ENCODE measurements at places on chromosomes 5 and 9.

DNA sequence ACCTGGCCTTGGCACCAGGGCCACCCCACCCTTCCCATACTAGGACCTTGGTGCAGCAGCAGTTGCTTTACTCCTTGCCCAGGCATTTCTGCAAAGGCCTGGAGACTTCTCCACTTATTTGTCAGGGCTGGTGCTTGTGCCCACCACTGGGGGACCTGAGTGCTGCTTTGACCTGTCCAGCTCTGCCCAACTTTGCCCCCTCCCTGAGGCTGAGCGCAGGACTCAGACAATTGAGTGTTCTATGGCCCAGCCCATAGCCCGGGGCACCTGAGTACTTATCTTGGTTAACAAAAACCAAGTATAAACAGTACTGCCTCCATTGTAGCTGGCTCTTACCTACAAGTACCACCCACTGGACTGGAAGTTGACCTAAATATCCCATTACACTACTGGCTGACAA lies 406.1 kb upstream of the CHD1 start:
- H3K36me3 ChIP-seq = no peaks in the 10 kb centered on the region
- H3K27me3 ChIP-seq = no peaks in the 10 kb centered on the region
- DNase-seq = no peak
- no peak overlapping the region for H3K27ac ChIP-seq
- H3K4me3 ChIP-seq = no peak overlapping the region

GRCh38 chr5:134125039-134126015 lies 10.8 kb downstream of the TCF7 start:
- DNase-seq = peak; percentile 91
- H3K4me1 ChIP-seq = peaks cover 29% of the 10 kb centered on the region
- H3K27ac ChIP-seq = peak overlapping the region; percentile 100
- no peaks in the 10 kb centered on the region for H3K36me3 ChIP-seq

DNA sequence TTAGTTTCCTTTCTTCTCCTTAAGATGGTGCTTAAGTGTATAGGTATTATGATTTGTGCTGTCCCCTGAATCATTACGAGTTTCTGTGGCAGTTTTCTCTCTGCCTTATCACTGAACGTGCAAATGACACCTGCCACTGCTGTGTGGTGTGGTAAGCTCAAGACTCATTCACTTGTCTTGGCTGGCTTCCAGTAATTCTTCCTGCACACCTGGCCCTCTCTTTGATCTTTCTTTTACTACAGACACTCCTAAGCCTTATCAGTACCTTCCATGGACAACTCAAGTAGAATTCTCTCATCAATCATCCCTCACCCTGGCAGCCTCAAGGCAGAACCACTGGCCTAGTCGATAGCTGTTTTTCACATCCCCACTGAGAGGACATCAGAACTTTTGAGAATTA lies 82.6 kb upstream of the ADAMTS19 start:
- H3K4me1 ChIP-seq = no peaks in the 10 kb centered on the region
- H3K36me3 ChIP-seq = no peaks in the 10 kb centered on the region
- H3K27ac ChIP-seq = no peak overlapping the region
- peaks cover 7% of the 10 kb centered on the region for H3K27me3 ChIP-seq

DNA sequence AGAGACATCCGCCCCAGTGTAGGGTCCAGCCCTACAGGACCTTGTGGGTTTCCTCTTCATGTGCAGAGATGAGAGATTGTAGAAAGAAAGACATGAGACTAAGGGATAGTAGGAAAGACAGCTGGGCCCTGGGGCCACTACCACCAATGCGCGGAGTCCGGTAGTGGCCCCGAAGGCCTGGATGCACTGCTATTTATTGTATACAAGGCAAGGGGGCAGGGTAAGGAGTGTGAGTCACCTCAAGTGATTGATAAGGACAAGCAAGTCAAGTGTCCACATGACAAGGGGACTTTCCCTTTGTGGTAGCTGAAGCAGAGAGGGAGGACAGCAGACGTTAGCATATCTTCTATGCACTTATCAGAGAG lies 6.2 kb upstream of the TMEM141 start:
- H3K4me1 ChIP-seq = peaks cover 4% of the 10 kb centered on the region
- DNase-seq = no peak
- no peaks in the 10 kb centered on the region for H3K36me3 ChIP-seq
- H3K27me3 ChIP-seq = no peaks in the 10 kb centered on the region
- no peak overlapping the region for H3K27ac ChIP-seq
- no peak overlapping the region for H3K4me3 ChIP-seq

GRCh38 chr5:87390075-87390474 lies 22.7 kb downstream of the CCNH start:
- H3K27ac ChIP-seq = no peak overlapping the region
- H3K36me3 ChIP-seq = peaks cover 90% of the 10 kb centered on the region
- no peaks in the 10 kb centered on the region for H3K27me3 ChIP-seq
- peaks cover 46% of the 10 kb centered on the region for H3K4me1 ChIP-seq

DNA sequence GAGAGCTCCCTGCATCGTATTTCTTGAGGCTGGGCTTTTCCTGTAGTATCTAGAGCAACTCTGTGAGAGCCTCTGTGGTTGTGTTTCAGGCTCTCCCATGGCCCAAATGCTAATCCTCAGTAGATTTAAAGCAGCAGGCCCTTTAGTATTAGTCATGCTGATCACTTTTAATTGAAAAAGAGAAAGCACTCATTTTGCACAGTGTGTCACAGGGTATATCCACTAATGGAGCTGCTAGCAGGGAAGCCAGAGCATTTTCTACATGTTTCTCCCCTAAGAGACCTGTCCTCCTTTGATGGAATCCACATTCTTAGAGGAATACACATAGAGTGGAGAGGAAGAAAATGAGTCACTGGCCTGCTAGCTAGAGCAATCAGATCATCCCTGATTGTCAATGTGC lies 348.5 kb downstream of the TMEM232 start:
- no peaks in the 10 kb centered on the region for H3K27me3 ChIP-seq
- no peak overlapping the region for H3K27ac ChIP-seq
- no peaks in the 10 kb centered on the region for H3K36me3 ChIP-seq
- no peaks in the 10 kb centered on the region for H3K4me1 ChIP-seq
- DNase-seq = peak; percentile 19

GRCh38 chr5:131541762-131542161 lies 93.3 kb downstream of the RAPGEF6 start:
- no peak overlapping the region for H3K27ac ChIP-seq
- H3K4me3 ChIP-seq = no peak overlapping the region
- H3K36me3 ChIP-seq = no peaks in the 10 kb centered on the region

GRCh38 chr9:13705918-13706317 lies 426.4 kb upstream of the MPDZ start:
- H3K27ac ChIP-seq = peak overlapping the region; percentile 99
- no peak for DNase-seq
- H3K4me3 ChIP-seq = no peak overlapping the region
- H3K36me3 ChIP-seq = no peaks in the 10 kb centered on the region

- no peak overlapping the region for H3K27ac ChIP-seq
- H3K4me1 ChIP-seq = no peaks in the 10 kb centered on the region
- H3K4me3 ChIP-seq = no peak overlapping the region
Observed at GRCh38 chr5:66222455-66222854, 78.4 kb downstream of the SREK1 start.

GRCh38 chr5:43649256-43649655 lies 46.3 kb downstream of the NNT start:
- H3K4me3 ChIP-seq = no peak overlapping the region
- H3K27ac ChIP-seq = no peak overlapping the region
- 0 out of 2 replicates have a peak, but pooled peaks cover 2% of the 10 kb centered on the region for H3K36me3 ChIP-seq
- H3K27me3 ChIP-seq = no peaks in the 10 kb centered on the region
- H3K4me1 ChIP-seq = no peaks in the 10 kb centered on the region
- DNase-seq = no peak

GRCh38 chr5:66814146-66814991 lies 218.2 kb downstream of the MAST4 start:
- no peak overlapping the region for H3K27ac ChIP-seq
- no peaks in the 10 kb centered on the region for H3K36me3 ChIP-seq
- H3K27me3 ChIP-seq = no peaks in the 10 kb centered on the region
- no peak overlapping the region for H3K4me3 ChIP-seq

- H3K27me3 ChIP-seq = no peaks in the 10 kb centered on the region
- no peak overlapping the region for H3K4me3 ChIP-seq
- no peaks in the 10 kb centered on the region for H3K4me1 ChIP-seq
- peaks cover 6% of the 10 kb centered on the region for H3K36me3 ChIP-seq
- no peak overlapping the region for H3K27ac ChIP-seq
Observed at GRCh38 chr5:80662108-80662507, 7.3 kb upstream of the DHFR start.

GRCh38 chr5:150376799-150377771 lies 19.6 kb downstream of the TCOF1 start:
- no peak overlapping the region for H3K4me3 ChIP-seq
- peaks cover 93% of the 10 kb centered on the region for H3K36me3 ChIP-seq
- no peaks in the 10 kb centered on the region for H3K4me1 ChIP-seq
- no peaks in the 10 kb centered on the region for H3K27me3 ChIP-seq

GRCh38 chr5:139383993-139384590 lies 995 bp upstream of the SLC23A1 start:
- no peak for DNase-seq
- no peak overlapping the region for H3K4me3 ChIP-seq
- no peaks in the 10 kb centered on the region for H3K36me3 ChIP-seq
- H3K4me1 ChIP-seq = peaks cover 4% of the 10 kb centered on the region
- H3K27me3 ChIP-seq = no peaks in the 10 kb centered on the region

DNA sequence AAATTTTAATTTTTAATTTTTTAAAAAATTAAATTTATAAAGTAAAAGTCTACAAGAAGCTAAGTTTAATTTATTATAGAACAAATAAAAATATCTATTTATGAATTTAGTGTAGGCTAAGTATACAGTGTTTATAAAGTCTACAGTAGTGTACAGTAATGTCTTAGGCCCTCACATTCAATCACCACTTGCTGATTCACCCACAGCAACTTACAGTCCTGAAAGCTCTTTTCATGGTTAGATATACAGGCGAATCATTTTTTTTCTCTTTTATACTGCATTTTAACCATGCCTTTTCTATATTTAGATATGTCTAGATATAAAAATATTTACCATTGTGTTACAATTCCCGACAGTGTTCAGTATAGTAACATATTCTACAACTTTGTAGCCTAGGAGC lies 55.9 kb downstream of the PCSK1 start:
- no peaks in the 10 kb centered on the region for H3K4me1 ChIP-seq
- H3K36me3 ChIP-seq = no peaks in the 10 kb centered on the region
- no peak for DNase-seq

- no peaks in the 10 kb centered on the region for H3K36me3 ChIP-seq
- DNase-seq = no peak
- no peak overlapping the region for H3K4me3 ChIP-seq
- H3K27me3 ChIP-seq = no peaks in the 10 kb centered on the region
- H3K27ac ChIP-seq = no peak overlapping the region
Observed at GRCh38 chr5:1540831-1541701, 17.3 kb upstream of the LPCAT1 start.

DNA sequence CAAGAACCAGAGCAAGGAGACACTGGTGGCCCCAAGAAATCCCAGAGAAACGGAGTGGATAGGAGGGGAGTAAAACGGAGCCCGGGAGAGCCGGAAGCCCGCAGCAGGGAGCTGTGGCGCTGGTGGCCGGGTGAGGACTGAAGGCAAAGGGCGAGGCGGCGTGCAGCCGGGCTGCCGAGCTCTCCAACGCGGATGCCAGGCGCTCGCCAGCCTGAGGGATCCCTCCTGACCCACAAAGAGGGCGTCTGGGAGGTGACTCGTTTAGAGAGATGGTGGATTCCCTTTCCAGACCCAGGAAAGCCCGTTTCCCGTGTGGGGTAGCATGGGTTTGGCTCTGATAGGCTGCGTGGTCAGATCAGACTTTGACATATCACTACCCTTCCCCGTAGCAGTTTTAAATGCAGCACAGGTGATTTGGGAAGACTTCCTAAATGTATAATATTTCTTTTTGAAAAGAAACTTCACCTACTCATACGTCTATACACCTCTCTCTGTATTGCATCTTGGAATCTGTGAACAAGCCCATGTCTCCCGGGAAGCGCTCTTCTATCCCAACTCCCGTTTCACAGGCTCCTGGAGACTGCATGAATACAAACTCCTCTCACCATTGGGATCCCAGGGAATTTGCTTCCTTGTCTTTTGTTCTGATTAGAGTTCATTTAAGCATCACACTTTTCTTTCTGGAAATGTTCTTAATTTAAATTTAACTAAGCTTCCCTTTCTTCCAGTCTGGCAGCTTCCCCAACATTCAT lies 158.1 kb downstream of the C9orf152 start:
- H3K27ac ChIP-seq = peak overlapping the region; percentile 65
- no peaks in the 10 kb centered on the region for H3K27me3 ChIP-seq
- H3K4me1 ChIP-seq = peaks cover 14% of the 10 kb centered on the region
- H3K4me3 ChIP-seq = peak overlapping the region; percentile 99

DNA sequence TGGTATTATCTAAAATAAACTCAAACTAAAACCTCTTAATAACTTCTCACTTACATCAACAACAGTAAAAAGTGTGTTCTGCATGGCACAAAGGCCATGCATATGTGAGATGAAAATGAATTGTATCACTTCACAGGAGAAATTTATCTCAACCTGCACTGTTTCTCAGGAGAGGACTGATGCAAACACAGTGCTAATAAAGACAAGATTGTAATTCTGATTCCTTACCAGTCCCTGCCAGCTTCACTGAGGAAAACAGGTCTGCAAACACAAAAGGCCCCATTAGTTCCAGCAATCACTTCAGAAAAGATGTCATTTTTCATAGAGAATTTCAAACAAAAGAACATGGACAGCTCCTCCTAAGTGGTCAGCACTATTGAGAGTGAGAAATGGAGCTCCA lies 117.3 kb upstream of the PDE4D start:
- no peaks in the 10 kb centered on the region for H3K27me3 ChIP-seq
- no peaks in the 10 kb centered on the region for H3K36me3 ChIP-seq
- DNase-seq = no peak
- no peaks in the 10 kb centered on the region for H3K4me1 ChIP-seq
- no peak overlapping the region for H3K27ac ChIP-seq
- H3K4me3 ChIP-seq = no peak overlapping the region

DNA sequence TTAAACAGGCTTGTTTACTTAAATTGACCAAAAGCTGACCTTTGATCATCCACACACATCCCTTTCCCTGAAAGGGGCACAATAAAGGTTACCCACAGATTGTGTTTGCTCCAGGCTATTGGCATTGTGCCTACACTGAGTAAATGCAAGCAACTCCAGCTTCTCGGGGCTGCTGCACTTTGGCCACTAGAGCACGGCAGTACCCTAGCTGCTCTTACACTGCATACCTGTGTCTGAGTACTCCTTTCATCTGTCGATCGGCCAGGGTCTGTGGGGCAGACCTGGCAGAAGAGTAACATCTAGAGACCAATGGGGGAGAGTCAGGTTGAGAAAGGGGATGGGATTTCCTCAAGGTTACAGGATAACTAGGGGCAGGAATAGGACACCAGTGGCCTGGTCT lies 281.9 kb upstream of the NMUR2 start:
- DNase-seq = no peak
- H3K27me3 ChIP-seq = no peaks in the 10 kb centered on the region
- H3K36me3 ChIP-seq = no peaks in the 10 kb centered on the region
- no peak overlapping the region for H3K4me3 ChIP-seq
- peaks cover 4% of the 10 kb centered on the region for H3K4me1 ChIP-seq

All from PC-3 (cell line).